ENCODE measurements at places on chromosomes 5 and 9. TPM values are rescaled to one million over a fixed set of nuclear protein-coding genes. Genes with fewer than 3 reads are reported as not detected.

TAF1L gene
- total RNA-seq = not detected

- H3K4me1 ChIP-seq = no peaks in the 10 kb centered on the region
- no peak for DNase-seq
- H3K4me3 ChIP-seq = no peak overlapping the region
- H3K36me3 ChIP-seq = no peaks in the 10 kb centered on the region
Observed at GRCh38 chr5:10831419-10831818, 70.4 kb upstream of the DAP start.

OR4F3 gene
- total RNA-seq = not detected

- no peak overlapping the region for H3K27ac ChIP-seq
- H3K4me3 ChIP-seq = no peak overlapping the region
- no peak for DNase-seq
- no peaks in the 10 kb centered on the region for H3K4me1 ChIP-seq
- H3K27me3 ChIP-seq = no peaks in the 10 kb centered on the region
Observed at GRCh38 chr5:168327994-168328393, 36.5 kb downstream of the WWC1 start.

DNA sequence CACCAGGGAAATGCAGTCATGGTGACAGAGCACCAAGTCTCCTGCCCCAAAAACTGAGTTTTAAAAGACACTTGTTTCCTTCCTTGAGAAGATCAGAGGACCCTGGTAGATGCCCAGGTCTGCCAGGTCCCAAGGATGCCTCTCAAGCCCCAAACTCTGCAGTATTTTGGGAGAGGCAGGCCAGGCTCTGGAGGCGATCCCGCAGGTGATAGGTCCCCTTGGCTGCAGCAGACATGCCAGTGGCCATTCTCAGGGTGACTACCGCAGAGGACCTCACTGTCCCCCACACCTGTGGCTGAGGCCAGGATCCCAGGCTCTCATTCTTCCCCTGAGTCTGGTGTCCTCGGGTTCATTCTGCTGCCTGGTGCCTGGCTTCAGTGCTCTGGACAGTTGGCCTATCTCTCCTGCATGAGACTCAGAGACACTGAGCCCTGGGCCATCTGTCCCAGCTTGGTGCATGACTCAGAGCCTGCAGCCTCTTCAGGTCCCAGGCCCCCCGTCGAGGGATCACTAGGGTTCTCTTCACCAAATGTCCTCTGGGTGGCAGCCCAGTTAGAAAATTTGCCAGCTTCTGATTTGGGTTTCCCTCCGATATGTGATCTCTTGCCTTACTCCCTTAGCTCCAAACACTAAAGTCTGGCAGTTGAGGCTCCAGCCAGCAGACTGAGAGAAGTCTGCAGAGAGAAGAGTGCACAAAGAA is 59.7 kb upstream of the GARNL3 start:
- H3K27me3 ChIP-seq = no peaks in the 10 kb centered on the region
- H3K27ac ChIP-seq = no peak overlapping the region

DNA sequence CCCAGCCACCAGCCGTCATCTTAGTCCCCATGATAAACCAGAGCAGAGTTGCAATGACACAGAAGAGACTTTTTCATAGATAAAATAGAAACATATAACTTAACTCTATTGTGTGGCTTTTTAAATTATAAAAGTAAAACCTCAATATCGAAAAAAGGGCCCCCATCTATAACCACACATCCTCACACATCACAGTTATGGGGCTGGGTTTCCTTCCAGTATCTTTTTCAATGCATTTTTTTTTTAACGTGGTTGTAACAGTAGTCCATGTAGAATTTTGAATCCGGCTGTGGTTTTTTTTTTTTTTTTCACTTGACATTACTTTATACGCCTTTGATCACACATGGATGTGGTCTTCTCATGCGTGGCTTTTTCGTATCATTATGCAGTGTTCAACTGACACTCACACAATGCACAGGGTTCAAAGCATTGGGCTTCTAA is 77.4 kb downstream of the CFAP77 start:
- H3K36me3 ChIP-seq = no peaks in the 10 kb centered on the region
- DNase-seq = peak; percentile 81
- peaks cover 29% of the 10 kb centered on the region for H3K4me1 ChIP-seq
- peak overlapping the region; percentile 48 for H3K4me3 ChIP-seq

DNA sequence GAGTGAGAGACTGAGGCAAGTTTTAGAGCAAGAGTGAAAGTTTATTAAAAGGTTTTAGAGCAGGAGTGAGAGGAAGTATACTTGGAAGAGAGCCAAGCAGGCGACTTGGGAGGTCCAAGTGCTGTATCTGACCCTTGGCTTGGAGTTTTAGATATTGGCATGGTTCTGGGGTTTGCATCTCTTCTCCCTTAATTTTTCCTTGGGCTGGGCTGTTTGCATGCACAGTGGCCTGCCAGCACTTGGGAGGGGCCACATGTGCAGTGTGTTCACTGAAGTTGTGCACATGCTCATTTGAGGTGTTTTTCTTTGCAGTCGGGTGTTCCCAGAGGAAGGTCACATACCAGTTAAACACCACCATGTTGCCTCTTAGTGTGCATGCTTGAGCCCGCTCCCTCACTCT is 464.1 kb downstream of the DMRT2 start:
- H3K4me1 ChIP-seq = no peaks in the 10 kb centered on the region
- no peaks in the 10 kb centered on the region for H3K27me3 ChIP-seq
- H3K27ac ChIP-seq = no peak overlapping the region
- H3K36me3 ChIP-seq = no peaks in the 10 kb centered on the region
- no peak for DNase-seq
- H3K4me3 ChIP-seq = no peak overlapping the region

MYMK gene
- total RNA-seq = not detected

- no peak overlapping the region for H3K27ac ChIP-seq
- no peaks in the 10 kb centered on the region for H3K4me1 ChIP-seq
- H3K4me3 ChIP-seq = no peak overlapping the region
- no peaks in the 10 kb centered on the region for H3K27me3 ChIP-seq
Observed at GRCh38 chr5:72206994-72207393, 99.7 kb downstream of the MAP1B start.

IL4 gene
- total RNA-seq = 6.8 TPM

DNA sequence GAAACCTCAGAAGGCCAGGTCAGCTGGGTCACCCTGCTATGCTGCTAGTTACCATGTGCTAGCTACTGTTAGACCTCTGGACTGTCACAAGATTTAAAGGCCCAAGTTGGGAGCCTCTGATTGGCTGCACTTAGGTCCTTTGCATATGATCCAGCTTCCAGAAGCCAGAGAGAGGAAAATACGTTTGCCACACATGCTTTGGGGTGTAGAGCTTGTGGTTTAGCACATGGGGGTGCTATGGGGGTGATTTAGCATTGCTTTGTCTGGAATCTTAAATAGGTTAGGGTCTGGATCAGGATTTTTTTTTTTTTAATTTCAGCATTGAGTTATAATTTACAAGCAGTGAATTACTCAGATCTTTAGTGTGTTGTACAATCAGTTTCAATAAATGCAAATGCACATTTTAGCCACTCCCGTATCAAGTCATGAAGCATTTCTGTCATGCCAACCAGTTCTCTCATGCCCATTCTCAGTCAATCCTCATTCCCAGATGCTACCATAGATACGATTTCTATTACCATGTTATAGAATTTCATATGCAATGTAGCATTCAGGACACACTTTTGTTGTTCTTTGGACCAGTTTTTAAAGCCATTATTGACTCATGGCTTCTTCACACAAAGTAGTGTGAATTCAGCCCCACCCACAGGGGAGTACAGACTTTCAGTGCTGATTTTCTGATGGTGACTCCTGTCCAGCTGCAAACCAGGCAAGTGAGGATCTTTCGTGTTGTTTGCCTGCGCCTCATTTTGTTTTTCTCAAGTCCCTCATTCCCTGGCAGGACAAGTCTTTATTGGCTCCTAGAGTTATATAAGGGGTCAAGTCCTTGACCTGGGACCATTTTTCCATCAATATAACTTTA is 250.4 kb downstream of the LRRC70 start:
- no peak overlapping the region for H3K4me3 ChIP-seq
- no peaks in the 10 kb centered on the region for H3K27me3 ChIP-seq
- H3K36me3 ChIP-seq = no peaks in the 10 kb centered on the region
- no peak overlapping the region for H3K27ac ChIP-seq
- no peaks in the 10 kb centered on the region for H3K4me1 ChIP-seq

- no peaks in the 10 kb centered on the region for H3K4me1 ChIP-seq
- H3K36me3 ChIP-seq = no peaks in the 10 kb centered on the region
- no peak for DNase-seq
- no peaks in the 10 kb centered on the region for H3K27me3 ChIP-seq
- no peak overlapping the region for H3K27ac ChIP-seq
Observed at GRCh38 chr5:9534881-9535517, 10.9 kb downstream of the SEMA5A start.

- no peak for DNase-seq
- no peak overlapping the region for H3K27ac ChIP-seq
- peaks cover 6% of the 10 kb centered on the region for H3K4me1 ChIP-seq
- H3K4me3 ChIP-seq = no peak overlapping the region
- peaks cover 29% of the 10 kb centered on the region for H3K36me3 ChIP-seq
Observed at GRCh38 chr9:137749511-137749910, 128.1 kb upstream of the CACNA1B start.

PCDHAC2 gene
- not detected for total RNA-seq

- no peak for DNase-seq
- no peaks in the 10 kb centered on the region for H3K36me3 ChIP-seq
- no peak overlapping the region for H3K27ac ChIP-seq
- no peaks in the 10 kb centered on the region for H3K27me3 ChIP-seq
- H3K4me1 ChIP-seq = no peaks in the 10 kb centered on the region
- H3K4me3 ChIP-seq = no peak overlapping the region
Observed at GRCh38 chr9:118522093-118523028, 818.2 kb downstream of the TLR4 start.

DNA sequence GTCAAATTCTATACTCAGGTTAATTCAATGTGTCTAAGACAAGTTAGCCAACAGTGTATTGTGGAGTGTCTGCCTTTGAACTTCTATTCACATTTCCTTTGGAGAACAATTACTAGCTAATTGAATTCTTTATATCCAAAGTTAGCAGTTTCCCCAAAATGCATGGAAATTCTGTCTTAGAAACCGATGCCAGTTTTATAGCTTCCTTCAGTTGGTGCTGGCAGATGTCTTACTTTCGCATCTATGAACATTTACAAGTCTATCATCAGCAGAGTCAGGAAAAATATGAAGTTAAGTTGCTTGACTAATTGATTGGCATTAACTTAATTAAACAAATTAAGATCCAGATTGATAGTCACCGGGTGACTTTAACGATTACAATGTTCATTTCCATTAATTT is 527.6 kb upstream of the CDH18 start:
- no peaks in the 10 kb centered on the region for H3K36me3 ChIP-seq
- no peaks in the 10 kb centered on the region for H3K27me3 ChIP-seq
- DNase-seq = no peak
- H3K4me3 ChIP-seq = no peak overlapping the region

- H3K4me3 ChIP-seq = no peak overlapping the region
- no peak for DNase-seq
- H3K36me3 ChIP-seq = peaks cover 73% of the 10 kb centered on the region
- H3K27ac ChIP-seq = no peak overlapping the region
- no peaks in the 10 kb centered on the region for H3K4me1 ChIP-seq
- H3K27me3 ChIP-seq = no peaks in the 10 kb centered on the region
Observed at GRCh38 chr5:96783326-96783725, 24.4 kb downstream of the ERAP1 start.

- no peaks in the 10 kb centered on the region for H3K36me3 ChIP-seq
- H3K27me3 ChIP-seq = no peaks in the 10 kb centered on the region
- DNase-seq = no peak
- H3K4me1 ChIP-seq = no peaks in the 10 kb centered on the region
- H3K4me3 ChIP-seq = no peak overlapping the region
Observed at GRCh38 chr9:70159630-70160029, 99.1 kb upstream of the SMC5 start.

DNA sequence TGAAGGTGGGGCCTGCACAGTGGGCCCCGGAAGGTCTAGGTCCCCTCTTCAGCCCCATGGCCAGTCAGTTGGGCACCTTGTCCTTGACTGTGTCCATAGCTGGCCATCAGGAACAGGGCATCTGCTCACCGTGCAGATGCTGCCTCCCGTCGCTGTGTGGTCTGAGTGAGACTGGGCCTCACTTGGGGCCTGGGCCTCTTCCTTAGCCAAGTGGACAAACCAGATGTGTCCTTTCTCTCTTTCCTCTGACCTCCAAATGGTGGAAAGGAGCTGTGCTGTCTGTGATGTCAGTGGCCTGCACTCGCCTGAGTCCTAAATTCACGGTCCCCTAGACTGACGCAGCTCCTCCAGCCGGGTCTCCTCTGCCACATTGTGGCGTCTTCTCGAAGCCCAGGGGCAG is 114.5 kb downstream of the COL5A1 start:
- no peak for DNase-seq
- no peak overlapping the region for H3K4me3 ChIP-seq
- H3K36me3 ChIP-seq = no peaks in the 10 kb centered on the region
- H3K27ac ChIP-seq = no peak overlapping the region
- no peaks in the 10 kb centered on the region for H3K27me3 ChIP-seq

- no peak overlapping the region for H3K4me3 ChIP-seq
- DNase-seq = no peak
- H3K27me3 ChIP-seq = no peaks in the 10 kb centered on the region
Observed at GRCh38 chr9:96305171-96305570, 3.2 kb upstream of the HSD17B3 start.

GRCh38 chr9:98790842-98791607 is 5.3 kb downstream of the ANKS6 start:
- no peaks in the 10 kb centered on the region for H3K36me3 ChIP-seq
- no peak overlapping the region for H3K27ac ChIP-seq
- no peak overlapping the region for H3K4me3 ChIP-seq
- H3K4me1 ChIP-seq = peaks cover 9% of the 10 kb centered on the region
- no peaks in the 10 kb centered on the region for H3K27me3 ChIP-seq

DNA sequence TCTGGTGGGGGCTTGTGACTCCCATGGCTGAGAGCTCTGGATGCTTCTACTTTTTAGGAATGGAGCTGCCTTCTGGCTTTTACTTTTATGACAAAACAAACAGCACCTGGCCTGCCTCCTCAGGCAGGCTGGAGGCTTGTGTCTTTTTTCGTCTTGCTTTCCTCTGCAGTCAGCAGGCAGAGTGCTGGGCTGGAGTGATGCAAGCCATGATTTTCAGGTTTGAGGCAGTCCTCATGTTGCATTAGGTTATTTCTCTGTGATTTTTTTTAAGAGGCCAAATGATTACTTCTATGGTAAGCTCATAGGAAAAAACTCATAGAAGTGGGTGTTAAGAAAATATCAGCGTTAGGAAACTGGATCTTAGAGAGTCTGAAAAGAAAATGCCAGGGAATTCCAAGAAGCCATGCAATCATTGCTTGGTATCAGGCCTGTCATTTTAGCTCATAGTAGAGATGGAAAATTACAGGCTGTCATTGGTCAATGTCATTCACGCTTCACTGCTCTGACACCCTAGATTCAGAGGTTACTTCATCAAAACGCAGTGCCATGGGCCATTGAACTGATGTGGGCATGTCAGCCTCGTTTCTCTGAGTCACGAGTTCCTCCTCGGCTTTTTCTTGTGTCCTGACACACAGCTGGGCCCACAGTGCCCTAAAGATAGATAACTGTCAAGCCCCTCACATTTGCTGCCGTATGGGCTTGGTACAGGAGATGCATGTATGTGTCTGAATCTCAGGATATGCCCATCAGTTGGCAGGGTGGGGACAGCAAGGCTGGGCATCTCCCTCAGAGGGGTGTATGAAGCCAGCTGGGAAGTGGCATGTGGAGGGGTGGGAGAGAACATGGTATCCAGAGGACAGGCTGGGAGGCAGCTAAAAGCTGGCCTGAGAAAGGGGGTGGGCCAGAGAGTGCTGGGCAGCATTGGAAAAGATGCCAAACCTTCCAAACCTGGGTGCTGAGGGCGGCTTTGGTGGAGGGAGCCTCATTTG is 151.8 kb downstream of the HSPA4 start:
- no peaks in the 10 kb centered on the region for H3K4me1 ChIP-seq
- H3K27ac ChIP-seq = no peak overlapping the region
- H3K27me3 ChIP-seq = no peaks in the 10 kb centered on the region
- DNase-seq = no peak
- no peak overlapping the region for H3K4me3 ChIP-seq

KLHL3 gene
- total RNA-seq = 3.3 TPM
